ENCODE measurements at places on chromosomes 3 and 15. TPM values are rescaled to one million over a fixed set of nuclear protein-coding genes. Genes with fewer than 3 reads are reported as not detected.

DNA sequence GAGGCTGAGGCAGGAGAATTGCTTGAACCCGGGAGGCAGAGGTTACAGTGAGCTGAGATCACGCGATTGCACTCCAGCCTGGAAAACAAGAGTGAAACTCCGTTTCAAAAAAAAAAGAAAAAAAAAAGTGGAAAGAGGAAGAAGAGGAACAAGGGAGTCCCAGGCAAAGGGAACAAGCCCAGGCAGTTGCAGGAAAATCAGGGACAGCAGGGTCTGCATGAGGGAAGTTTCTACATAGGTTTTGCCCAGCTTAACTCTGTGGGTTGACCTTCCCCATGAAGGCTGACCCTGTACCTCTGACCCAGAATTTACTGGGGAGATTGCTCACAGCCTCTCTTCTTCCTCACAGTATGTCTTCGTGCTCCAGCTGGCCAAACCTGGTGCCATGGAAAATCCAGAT lies 12.3 kb downstream of the RBP1 start:
- no peaks in the 10 kb centered on the region for H3K4me1 ChIP-seq
- no peak for DNase-seq
- H3K4me3 ChIP-seq: no peak overlapping the region
- no peaks in the 10 kb centered on the region for H3K27me3 ChIP-seq
- H3K27ac ChIP-seq: no peak overlapping the region
- H3K36me3 ChIP-seq: no peaks in the 10 kb centered on the region

DNA sequence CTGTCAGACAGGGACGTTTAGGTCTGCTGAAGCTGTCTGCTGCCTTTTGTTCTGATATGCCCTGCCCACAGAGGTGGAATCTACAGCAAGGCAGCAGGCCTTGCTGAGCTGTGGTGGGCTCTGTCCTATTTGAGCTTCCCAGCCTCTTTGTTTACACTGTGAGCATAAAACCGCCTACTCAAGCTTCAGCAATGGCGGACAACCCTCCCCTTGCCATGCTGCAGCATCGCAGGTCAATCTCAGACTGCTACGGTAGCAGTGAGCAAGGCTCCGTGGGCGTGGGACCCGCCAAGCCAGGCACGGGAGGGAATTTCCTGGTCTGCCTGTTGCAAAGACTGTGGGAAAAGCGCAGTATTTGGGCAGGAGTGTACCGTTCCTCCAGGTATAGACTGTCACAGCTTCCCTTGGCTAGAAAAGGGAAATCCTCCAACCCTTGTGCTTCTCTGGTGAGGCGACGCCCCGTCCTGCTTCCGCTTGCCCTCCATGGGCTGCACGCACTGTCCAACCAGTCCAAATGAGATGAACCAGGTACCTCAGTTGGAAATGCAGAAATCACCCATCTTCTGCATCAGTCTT lies 71.4 kb downstream of the SPSB4 start:
- no peak for DNase-seq
- H3K27ac ChIP-seq: no peak overlapping the region
- no peaks in the 10 kb centered on the region for H3K4me1 ChIP-seq
- no peak overlapping the region for H3K4me3 ChIP-seq
- peaks cover 5% of the 10 kb centered on the region for H3K27me3 ChIP-seq
- H3K36me3 ChIP-seq: no peaks in the 10 kb centered on the region

The SEMA3B gene
- 4.3 TPM for total RNA-seq

The ADAMTS17 gene
- total RNA-seq: 0.28 TPM

- no peak overlapping the region for H3K27ac ChIP-seq
- no peak for DNase-seq
- H3K4me3 ChIP-seq: no peak overlapping the region
- H3K36me3 ChIP-seq: no peaks in the 10 kb centered on the region
Measured at GRCh38 chr15:60795889-60796288, 316.9 kb upstream of the ICE2 start.

DNA sequence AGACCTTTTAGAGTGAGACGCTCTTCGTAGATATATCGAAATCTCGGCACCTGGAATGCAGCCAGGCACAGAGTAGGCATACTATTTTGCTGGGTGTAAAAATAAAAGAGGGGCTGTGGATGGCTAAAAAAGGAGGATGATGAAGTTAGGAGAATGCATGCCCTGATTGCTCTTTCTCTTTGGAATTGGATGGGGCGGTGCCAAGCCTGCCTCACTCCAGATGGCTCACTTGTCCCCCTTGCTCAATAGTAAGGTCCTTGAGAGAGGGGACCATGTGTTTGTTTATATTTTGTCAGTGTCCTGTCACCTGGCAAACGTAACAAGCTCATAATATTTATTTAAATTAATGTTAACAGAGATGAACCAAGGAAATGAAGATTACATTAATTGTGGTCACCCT lies 33.0 kb downstream of the SNRK start:
- H3K4me3 ChIP-seq: no peak overlapping the region
- no peak for DNase-seq
- H3K4me1 ChIP-seq: peaks cover 9% of the 10 kb centered on the region
- H3K27me3 ChIP-seq: no peaks in the 10 kb centered on the region

Data from IMR-90 (cell line).